ENCODE measurements at places on chromosomes 13 and 19.
A peak's percentile ranks its signal among the peaks of the same experiment; 100 is the strongest.

DNA sequence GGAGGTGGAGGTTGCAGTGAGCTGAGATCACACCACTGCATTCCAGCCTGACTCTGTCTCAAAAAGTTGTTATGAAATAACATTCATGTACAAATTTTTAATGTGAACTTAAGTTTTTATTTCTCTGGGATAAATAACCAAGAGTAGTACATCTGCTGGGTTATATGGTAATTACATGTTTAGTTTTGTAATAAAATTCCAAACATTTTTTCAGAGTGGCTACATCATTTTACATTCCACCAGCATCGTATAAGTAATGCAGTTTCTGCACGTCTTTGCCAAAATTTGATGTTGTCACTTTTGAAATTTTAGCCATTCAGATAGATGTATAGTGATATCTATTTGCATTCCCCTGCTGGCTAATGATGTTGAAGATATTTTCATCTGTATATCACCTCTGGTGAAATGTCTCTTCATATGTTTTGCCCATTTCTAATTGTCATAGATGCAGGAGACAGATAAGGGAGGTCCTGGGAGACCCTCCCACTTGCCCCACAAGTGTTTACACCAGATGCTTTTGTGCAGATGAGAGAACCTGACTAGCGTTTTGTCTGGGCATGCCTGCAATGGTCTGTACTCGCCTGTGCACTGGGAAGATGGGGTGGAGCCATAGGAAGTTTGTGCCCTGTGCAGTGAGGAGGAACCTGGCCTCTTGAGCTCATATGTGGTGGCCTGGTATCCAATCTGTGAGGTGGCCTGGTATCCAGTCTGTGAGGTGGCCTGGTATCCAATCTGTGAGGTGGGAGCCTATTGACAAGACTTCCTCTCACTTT, 12.7 kb upstream of the KBTBD6 start:
- peak; percentile 70 for DNase-seq

GRCh38 chr19:31297991-31298390, 51.2 kb downstream of the TSHZ3 start:
- no peak for DNase-seq

DNA sequence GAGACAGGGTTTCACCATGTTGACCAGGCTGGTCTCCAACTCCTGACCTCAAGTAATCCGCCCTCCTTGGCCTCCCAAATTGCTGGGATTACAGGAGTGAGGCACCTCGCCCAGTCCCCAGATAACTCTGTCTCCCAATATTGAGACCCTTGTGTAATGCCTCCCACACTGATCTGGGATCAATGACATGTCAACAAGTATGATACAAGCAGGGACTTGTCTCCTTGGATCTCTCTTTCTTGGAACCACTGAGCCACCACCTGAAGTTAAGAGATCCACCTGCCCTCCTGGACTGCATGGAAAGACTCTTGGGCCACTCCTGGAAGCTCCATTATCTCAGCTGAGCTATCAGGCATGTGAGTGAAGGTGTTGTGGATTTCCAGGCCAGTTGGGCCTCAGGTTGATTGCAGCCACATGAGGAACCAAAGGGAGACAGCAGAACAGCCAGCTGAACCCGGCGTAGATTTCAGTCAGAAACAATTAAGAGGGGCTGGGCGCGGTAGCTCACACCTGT, 15.1 kb downstream of the NFKBID start:
- no peak for DNase-seq

- DNase-seq, result no peak
These were observed 3.8 kb downstream of the PRTN3 start for GRCh38 chr19:844546-844971.

DNA sequence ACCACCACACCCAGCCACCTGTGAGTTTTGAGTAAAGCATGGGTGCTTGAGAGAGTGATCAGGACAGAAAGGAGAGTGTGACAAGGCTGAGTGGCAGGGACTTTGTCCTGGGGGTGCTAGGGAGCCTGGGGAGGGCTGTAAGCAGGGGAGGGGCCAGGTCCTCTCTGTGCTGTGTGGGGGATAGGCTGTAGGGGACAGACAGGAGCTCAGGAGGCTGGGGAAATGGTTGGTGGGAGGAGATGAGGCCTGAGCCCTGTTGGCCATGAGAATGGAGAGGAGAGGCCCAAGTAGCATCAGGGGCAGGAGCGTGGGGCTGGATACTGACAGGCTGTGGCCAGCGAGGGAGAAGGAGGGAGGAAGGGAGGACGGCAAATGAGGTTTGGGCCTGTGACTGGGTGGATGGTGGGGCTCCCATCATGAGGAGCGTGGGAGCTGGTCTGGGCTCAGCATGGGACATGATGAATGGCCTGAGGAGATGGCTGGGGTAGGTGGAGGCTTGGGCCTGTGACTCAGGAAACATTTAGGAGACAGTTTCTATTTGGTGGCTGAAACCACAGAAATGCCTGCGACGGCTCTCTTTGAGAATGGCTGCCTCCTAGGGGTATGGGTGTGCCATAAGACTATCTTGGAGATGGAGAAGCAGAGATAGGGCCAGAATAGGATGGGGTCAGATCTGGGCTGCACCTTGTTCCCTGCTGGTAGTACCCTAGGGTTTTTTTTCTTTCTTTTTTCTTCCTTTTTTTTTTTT, 25.0 kb downstream of the GRIN2D start:
- no peak for DNase-seq

- peak; percentile 95 for DNase-seq
These were observed 174.5 kb downstream of the KCTD12 start for GRCh38 chr13:76711550-76712182.

GRCh38 chr13:30734439-30734838, 904 bp upstream of the ALOX5AP start:
- peak; percentile 56 for DNase-seq

- DNase-seq, result no peak
These were observed 64.4 kb downstream of the RASA3 start for GRCh38 chr13:114067886-114068651.

GRCh38 chr19:15666883-15667282, 6.0 kb upstream of the CYP4F12 start:
- no peak for DNase-seq

- no peak for DNase-seq
These were observed 462.5 kb downstream of the KLF5 start for GRCh38 chr13:73521290-73521624.

GRCh38 chr19:33124207-33125098, 7.5 kb upstream of the WDR88 start:
- no peak for DNase-seq

- DNase-seq, result peak; percentile 80
These were observed 28.7 kb downstream of the LACC1 start for GRCh38 chr13:43908156-43909126.

GRCh38 chr13:110055089-110055488, 251.9 kb downstream of the COL4A1 start:
- no peak for DNase-seq

DNA sequence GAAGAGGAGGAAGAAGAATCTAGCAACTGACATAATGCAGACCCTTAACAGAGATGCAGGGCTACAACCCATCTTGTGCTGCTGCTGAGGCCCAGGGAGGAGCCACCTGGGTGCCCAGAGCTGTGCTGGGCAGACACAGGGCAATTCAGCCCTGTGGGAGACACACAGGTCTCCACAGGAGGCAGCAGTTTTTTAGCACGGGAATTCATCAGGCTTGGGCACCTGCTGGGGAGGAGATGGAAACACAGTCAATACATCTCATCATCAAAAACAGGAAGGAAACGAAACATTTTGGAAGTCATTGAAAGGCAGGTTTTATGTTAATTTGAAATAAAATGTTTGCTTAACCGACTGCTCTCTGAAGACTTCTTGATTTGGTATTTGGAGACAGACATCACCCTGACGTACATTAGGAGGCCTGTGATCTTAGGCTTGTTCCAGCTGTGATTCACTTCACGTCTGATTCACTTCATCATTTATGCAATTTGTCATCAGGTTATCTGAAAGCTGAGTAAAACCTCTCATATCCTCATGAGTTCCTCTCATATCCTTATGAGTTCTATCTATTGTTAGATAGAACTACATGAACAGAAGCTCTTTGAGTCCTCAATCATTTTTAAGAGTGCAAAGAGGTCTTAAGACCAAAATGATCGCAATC, 77.4 kb downstream of the CYSLTR2 start:
- peak; percentile 12 for DNase-seq

All from adipocyte (in vitro differentiated cells).